ENCODE measurements at places on chromosomes 12 and 14. TPM values are rescaled to one million over a fixed set of nuclear protein-coding genes. Genes with fewer than 3 reads are reported as not detected.
A peak's percentile ranks its signal among the peaks of the same experiment; 100 is the strongest.

GRCh38 chr12:57848208-57848607 lies 1.7 kb upstream of the CTDSP2 start:
- no peaks in the 10 kb centered on the region for H3K36me3 ChIP-seq
- H3K4me1 ChIP-seq = peaks cover 40% of the 10 kb centered on the region
- H3K4me3 ChIP-seq = no peak overlapping the region
- H3K27me3 ChIP-seq = peaks cover 20% of the 10 kb centered on the region
- no peak for DNase-seq

DNA sequence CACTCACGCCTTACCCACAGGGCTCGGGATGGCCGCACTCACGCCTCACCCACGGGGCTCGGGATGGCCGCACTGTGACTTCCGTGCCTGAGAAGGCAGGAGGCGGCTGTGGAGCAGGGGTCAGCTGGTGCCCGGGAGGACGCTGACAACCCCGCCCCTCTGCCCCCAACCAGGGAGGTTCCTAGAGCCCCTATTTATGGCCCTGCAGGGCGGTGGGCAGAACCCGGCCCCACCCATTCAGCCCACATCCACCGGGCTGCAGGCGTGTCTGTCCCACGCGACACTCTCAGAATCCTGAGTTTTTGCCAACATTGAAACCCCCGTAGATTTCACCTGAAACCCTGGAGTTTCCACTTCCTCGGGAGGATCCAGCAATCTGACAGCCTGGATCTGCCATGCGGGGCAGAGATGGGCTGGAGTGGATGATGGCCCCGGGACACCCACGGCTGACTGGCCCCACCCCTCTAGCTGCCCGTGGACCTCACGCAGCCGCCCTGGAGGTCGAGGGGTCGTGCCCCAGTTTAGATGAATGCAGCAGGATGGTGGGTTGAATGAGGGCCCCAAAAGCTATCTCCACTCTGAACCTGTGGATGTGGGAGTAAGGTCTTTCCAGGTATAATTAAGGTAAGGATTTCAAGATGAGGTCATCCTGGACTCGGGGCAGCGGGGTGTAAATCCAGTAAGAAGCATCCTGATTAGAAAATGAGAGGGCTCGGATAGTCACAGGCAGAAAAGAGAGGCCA lies 20.4 kb downstream of the GALNT9 start:
- H3K36me3 ChIP-seq = no peaks in the 10 kb centered on the region
- H3K27ac ChIP-seq = no peak overlapping the region
- no peak overlapping the region for H3K4me3 ChIP-seq
- DNase-seq = no peak
- H3K4me1 ChIP-seq = no peaks in the 10 kb centered on the region

GRCh38 chr14:31592122-31592521 lies 30.9 kb downstream of the NUBPL start:
- no peak overlapping the region for H3K27ac ChIP-seq
- H3K36me3 ChIP-seq = peaks cover 10% of the 10 kb centered on the region
- H3K4me3 ChIP-seq = no peak overlapping the region
- H3K27me3 ChIP-seq = no peaks in the 10 kb centered on the region
- no peak for DNase-seq
- peaks cover 2% of the 10 kb centered on the region for H3K4me1 ChIP-seq

The KRT79 gene
- total RNA-seq = 0.96 TPM

DNA sequence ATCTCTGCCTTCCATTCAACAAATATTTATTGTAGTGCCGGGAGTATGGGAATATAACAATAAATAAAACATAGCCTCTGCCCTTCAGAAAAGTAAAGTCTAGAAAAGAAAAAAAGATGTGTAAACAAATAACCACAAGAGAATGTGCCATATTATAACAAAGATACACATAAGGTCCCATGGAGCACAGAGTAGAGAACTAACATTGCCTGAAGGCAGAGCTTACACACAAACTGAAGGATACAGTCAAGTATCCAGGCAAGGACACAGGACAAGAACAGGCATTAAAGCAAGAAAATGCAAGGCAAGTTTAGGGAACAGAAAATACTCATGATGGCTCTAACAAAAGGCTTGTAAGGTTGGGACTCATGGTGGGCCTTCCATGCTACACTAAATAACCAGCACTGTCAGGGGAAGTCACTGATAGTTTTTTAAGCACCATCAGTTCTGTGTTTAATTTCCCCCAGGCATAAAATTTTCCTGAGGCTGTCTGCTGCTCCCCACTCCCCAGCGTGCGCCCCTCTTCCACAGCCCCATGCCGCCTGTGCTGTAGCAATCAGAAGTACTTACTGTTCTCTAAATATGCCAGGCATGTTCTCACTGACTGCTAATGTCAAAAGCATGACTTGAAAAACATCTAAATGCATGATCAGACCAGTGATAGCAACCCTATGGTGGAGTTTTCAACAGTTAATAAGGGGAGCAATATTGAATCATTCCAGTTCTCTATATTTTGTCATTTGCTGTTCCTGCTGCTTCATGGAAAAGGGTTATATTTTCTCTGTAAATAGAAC lies 77.8 kb downstream of the ANKS1B start:
- no peak overlapping the region for H3K4me3 ChIP-seq
- no peaks in the 10 kb centered on the region for H3K36me3 ChIP-seq
- DNase-seq = no peak
- H3K27ac ChIP-seq = no peak overlapping the region

DNA sequence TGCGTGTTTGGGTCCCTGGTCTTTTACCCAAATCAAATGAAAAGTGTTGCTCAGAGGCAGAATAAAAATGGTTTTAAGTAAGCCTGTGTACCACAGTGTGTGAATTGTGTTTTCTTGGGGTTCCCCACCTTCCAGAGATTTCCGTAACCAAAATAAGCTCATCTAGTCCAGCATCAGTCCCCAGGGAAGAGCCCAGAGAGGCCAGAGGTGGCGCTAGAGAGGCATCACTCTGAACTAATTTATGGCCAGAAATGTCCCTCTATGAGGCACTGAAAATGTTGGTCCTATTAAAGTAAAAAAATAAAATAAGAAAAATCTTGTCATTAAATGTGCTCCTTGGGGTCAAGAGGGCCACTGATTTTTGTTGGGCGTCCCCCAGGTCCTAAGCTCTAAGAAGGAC lies 24.9 kb upstream of the PRKAB1 start:
- H3K27ac ChIP-seq = no peak overlapping the region
- H3K27me3 ChIP-seq = peaks cover 29% of the 10 kb centered on the region
- no peaks in the 10 kb centered on the region for H3K4me1 ChIP-seq
- no peak for DNase-seq

DNA sequence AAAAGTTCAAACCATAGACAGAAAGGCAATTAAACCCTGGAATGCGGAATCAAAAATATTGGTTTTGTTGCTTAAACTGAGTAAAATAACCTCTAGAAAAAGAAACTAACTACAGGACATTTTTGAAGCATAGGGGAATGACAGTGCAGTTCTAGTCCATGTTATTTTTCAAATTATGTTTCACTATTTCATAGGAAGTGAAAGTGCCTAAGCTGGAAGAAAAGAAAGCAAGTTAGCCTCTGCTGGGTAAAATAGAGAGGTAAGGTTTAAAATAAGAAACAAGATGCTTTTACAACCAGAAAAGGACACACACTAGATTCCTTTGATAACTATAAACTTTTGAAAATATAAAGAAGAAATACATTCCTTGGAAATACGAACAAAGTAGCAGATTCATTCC lies 1.1 kb downstream of the CLECL1 start:
- peak overlapping the region; percentile 74 for H3K27ac ChIP-seq
- no peak for DNase-seq
- peak overlapping the region; percentile 65 for H3K4me3 ChIP-seq
- H3K4me1 ChIP-seq = peaks cover 50% of the 10 kb centered on the region

The CFAP54 gene
- total RNA-seq = 0.26 TPM

The DPY19L2 gene
- 6.2 TPM for total RNA-seq

The CAPS2 gene
- total RNA-seq = 2.4 TPM

DNA sequence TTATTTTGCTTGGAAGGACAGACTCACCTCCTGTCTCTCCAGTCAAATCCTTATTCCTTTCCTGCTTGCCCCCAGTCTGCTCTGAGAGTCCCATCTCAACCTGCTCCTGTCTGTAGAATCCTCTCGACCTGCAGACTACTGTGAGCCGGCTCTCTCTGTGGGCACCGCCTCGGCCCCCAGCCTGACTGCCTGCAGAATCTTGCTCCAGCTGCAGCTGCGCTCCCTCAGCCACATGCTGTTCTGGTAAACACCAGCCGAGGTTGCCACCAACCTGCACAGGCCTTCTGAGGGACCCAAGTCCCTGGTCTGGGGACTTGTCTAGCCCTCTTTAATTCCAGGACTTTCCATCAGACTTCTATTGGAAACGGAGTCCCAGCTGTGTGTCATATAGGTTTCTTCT lies 44.8 kb upstream of the PRMT8 start:
- H3K36me3 ChIP-seq = no peaks in the 10 kb centered on the region
- H3K4me3 ChIP-seq = no peak overlapping the region
- H3K27me3 ChIP-seq = peaks cover 9% of the 10 kb centered on the region
- H3K27ac ChIP-seq = no peak overlapping the region
- H3K4me1 ChIP-seq = no peaks in the 10 kb centered on the region
- DNase-seq = no peak

GRCh38 chr12:81461163-81461562 lies 298.0 kb downstream of the PPFIA2 start:
- H3K36me3 ChIP-seq = no peaks in the 10 kb centered on the region
- no peak overlapping the region for H3K27ac ChIP-seq
- no peaks in the 10 kb centered on the region for H3K4me1 ChIP-seq
- H3K27me3 ChIP-seq = no peaks in the 10 kb centered on the region

GRCh38 chr14:52551205-52551604 lies 1.1 kb downstream of the TXNDC16 start:
- peaks cover 20% of the 10 kb centered on the region for H3K4me1 ChIP-seq
- no peak overlapping the region for H3K27ac ChIP-seq
- no peaks in the 10 kb centered on the region for H3K36me3 ChIP-seq
- no peak for DNase-seq
- H3K27me3 ChIP-seq = peaks cover 15% of the 10 kb centered on the region
- H3K4me3 ChIP-seq = peak overlapping the region; percentile 84

GRCh38 chr14:61710853-61711817 lies 15.8 kb downstream of the HIF1A start:
- peaks cover 73% of the 10 kb centered on the region for H3K4me1 ChIP-seq
- H3K27ac ChIP-seq = peak overlapping the region; percentile 62
- H3K4me3 ChIP-seq = peak overlapping the region; percentile 35
- no peaks in the 10 kb centered on the region for H3K27me3 ChIP-seq

DNA sequence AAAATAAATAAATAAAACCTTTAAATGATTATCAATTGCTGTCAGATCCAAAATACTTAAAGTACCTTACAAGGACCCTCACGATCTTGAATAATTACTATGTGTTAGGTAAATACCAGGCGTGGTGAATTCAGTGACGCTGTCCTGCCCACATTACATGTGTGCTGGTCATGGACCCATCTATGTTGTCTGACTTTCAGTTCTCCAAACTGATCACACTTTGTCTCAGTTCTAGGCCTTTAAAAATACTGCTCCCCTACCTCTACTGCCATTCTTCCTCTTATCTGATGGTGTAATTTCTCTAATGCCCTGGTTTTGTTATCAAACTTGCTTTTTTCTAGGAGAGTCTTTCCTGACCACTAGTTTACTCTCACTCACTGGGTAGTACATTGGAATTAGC lies 520.7 kb downstream of the TRHDE start:
- DNase-seq = no peak
- no peaks in the 10 kb centered on the region for H3K27me3 ChIP-seq
- H3K36me3 ChIP-seq = no peaks in the 10 kb centered on the region
- H3K4me1 ChIP-seq = no peaks in the 10 kb centered on the region
- no peak overlapping the region for H3K4me3 ChIP-seq

The EIF5 gene
- 421 TPM for total RNA-seq

The SERPINA4 gene
- total RNA-seq = not detected

DNA sequence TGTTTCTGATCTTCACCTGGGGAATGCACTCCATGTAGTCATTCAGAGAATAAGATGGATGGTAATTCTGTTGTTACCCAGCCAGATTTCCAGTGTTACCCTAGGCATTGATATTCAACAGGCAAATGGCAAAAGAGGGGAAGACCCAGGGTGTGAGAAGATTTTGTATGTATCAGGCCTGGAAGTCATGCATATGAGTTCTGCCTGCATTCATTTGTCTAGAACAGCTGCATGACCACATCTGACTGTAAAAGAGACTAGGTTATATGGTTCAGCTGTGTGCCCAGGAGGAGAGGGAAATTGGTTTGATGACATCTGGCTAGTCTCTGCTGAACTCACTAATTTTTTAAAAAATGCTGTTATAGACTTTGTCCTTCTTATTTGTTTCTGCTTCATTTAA lies 224.9 kb downstream of the NAV3 start:
- H3K4me1 ChIP-seq = no peaks in the 10 kb centered on the region
- no peaks in the 10 kb centered on the region for H3K27me3 ChIP-seq
- no peak overlapping the region for H3K27ac ChIP-seq

- no peaks in the 10 kb centered on the region for H3K4me1 ChIP-seq
- no peak overlapping the region for H3K4me3 ChIP-seq
- H3K27ac ChIP-seq = no peak overlapping the region
- no peak for DNase-seq
These were observed 54.4 kb upstream of the RFLNA start for GRCh38 chr12:124240493-124240892.

GRCh38 chr12:74482115-74482514 lies 55.5 kb upstream of the ATXN7L3B start:
- H3K27me3 ChIP-seq = peaks cover 4% of the 10 kb centered on the region
- H3K27ac ChIP-seq = no peak overlapping the region
- no peaks in the 10 kb centered on the region for H3K36me3 ChIP-seq
- no peaks in the 10 kb centered on the region for H3K4me1 ChIP-seq
- H3K4me3 ChIP-seq = no peak overlapping the region
- no peak for DNase-seq

DNA sequence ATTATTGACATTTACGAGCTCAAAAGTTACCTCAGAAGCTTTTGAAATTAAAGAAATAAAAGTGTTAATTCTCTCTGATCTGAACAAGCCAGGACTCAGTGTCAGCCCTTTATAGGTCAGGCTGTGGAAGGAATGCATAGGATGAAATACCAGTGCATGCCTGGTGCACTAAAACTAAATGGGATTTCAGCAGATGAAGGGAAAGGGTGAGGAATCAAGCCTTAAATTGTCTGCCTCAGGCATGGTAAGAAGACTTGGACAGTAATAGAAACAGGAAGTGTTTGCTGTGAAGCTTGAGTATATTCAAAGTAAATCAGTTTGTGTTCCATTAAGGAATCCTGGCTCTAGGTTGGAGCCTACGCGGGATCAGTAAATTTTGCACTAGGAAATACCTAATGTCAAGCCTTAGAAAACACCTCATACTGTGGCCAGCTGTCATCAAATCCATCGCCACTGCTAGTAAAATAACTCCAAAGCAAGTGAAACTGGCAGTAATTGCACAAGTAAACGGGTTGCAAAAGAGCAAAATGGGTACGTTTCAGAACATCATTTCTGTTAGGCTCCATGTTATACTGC lies 76.3 kb downstream of the PDE3A start:
- no peaks in the 10 kb centered on the region for H3K36me3 ChIP-seq
- peaks cover 4% of the 10 kb centered on the region for H3K27me3 ChIP-seq
- no peak overlapping the region for H3K4me3 ChIP-seq
- DNase-seq = no peak

The ZDHHC22 gene
- not detected for total RNA-seq

Data from activated naive CD8-positive, alpha-beta T cell treated with anti-CD3 and anti-CD28 coated beads for 36 hours (primary cell).